ENCODE measurements at places on chromosomes 12 and 14.

GRCh38 chr14:61229475-61229888 is 51.7 kb downstream of the TMEM30B start:
- DNase-seq = no peak

- DNase-seq = no peak
Observed at GRCh38 chr12:89319606-89320005, 32.7 kb downstream of the DUSP6 start.

DNA sequence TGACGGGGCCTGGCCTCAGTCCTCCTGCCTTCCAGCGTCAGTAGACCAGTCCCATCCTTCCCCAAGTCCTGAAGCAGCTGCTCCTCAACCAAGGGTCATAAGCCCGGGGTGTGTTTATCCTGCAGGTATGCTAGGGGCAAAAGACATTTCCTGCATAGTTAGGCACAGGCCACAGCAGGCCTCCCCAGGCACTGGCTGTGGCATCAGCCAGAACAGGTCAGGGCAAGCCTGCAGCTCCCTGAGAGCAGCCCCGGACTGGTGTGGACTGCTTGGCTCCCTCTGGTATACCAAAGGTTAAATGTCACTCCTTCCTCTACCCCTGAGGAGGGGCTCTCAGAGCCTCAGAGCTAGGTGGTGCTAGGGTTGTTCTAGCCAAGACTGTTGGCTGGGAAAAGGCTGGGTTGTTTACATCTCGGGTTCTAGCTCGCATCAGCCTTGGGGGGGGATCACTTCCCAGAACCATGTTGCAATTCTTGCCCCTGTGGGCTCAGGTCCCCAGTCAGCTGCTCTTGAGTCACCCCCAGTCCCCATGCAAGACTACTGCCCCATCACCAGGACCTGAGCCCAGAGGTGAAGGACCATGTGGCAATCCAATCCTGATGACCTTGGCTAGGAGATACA is 2.9 kb downstream of the MMP14 start:
- DNase-seq = no peak

DNA sequence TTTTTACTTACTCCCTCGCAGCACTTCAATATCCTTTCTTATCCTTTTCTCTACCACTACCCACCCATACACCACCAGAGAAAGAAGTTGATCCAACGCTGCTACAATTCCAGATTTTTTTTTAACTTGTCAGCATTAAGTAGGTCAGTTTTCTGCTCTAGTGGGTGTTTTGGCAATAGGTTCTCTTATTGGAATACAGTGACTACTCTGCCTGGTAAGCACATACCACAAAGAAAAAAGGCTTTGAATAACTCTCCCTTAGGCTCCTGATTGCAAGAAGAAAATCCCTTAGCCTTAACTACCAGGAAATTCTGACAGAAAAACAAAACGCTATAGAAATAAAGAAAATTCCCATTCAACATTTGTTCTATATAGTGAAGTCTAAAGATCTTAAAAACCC is 72.0 kb downstream of the NUMB start:
- no peak for DNase-seq

GRCh38 chr12:67444542-67444941 is 175.4 kb downstream of the CAND1 start:
- DNase-seq = no peak

DNA sequence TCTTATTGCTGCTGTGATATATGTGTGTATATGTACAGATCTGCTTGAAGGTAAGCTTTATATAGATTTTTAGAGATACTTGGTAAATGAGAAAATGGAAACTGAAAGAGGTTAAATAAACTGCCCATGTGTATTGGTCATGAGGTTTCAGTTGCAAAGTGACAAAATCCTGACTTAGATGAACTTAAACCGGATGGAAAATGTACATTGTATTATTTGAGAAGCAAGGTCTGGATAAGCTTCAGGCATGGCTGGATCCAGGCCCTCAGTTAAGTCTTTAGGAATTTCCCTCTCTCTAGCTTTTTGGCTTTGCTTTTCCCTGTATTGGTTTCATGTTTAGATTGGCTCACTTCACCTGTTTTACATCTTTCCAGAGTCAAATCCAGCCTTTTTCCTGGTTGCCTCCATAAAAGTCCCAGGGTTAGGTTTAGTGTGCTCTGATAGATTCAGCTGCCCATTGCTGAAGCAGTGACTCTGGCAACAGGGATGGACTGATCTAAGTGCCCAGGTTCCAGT is 21.0 kb upstream of the MAP1LC3B2 start:
- no peak for DNase-seq

DNA sequence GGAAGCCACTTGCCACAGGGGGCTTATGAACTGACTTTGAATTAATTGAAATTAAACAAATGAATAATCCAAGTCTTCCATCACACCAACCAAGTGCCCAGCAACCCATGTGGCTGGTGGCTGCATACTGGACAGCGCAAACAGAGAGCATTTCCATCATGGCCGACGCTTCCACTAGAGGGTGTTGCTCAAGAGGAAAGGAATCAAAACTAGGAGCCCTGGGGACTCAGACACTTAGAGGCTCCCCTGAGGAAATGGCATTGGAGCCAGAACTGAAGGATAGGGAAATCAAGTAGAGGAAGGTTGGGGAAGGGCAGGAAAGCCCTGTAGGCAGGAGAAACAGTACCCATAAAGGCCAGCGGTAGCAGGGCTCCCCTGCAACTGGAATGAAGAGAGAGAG is 50.6 kb upstream of the NUAK1 start:
- DNase-seq = no peak

DNA sequence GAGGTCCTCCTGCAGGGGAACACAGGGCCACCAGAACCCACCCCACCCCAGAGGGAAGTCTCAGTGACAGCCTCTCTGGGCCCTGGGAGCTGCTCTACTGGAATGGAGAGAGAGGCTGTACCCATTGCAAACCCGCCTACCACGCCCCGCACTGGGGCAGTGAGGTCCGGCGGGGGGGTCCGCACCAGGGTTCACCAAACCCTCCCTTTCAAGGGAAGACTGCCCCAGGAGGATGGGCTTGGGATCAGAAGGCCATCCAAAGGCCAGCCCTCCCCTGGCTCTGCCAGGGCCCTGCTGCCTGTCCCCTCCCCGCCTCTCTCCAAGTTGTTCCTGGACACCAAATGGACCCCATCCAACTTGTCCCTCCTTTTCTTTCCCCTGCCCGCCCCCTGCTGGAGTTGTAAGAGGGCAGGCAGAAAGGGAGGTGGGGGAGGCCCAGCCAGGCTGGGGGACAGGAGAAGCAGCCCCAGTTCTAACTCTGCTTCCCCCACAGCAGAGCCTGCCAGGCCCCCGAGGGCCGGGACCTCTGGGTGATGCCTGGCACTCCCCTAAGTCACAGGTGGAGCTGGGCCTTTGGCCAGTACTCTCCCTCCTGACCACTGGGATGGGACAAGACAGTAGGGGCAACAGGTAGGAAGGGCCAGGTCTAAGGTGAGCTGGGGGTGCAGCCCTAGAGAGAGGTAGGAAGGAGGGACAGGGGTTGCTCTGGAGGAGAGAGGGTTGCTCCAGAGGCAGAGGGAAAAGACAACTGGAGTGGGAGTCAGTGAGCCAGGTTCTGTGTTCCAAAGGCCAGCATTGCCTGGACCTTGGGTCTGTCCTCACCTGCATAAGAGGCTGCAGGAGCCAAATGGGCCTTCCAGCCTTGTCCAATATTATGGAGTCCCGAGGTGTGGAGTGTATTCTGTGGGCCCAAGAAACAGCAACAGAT is 3.2 kb upstream of the DIO3 start:
- no peak for DNase-seq
